ENCODE measurements at places on chromosomes 4 and X.

GRCh38 chrX:63426519-63426918 lies 75.4 kb upstream of the SPIN4 start:
- DNase-seq: no peak

DNA sequence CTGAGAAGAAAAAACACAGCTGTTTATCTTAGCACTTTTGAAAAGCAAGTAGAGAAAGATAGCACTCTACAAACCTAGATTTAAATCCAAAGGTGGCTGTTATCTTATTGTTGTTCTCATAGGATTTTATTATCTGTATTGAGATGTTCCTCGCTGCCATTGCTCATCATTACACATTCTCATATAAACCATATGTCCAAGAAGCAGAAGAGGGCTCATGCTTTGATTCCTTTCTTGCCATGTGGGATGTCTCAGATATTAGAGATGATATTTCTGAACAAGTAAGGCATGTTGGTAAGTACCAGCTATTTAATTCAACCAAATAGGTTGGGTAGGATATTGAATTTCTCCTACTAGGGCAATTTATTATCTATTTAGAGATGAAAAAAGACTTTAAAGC lies 16.4 kb downstream of the TMEM184C start:
- DNase-seq: no peak

DNA sequence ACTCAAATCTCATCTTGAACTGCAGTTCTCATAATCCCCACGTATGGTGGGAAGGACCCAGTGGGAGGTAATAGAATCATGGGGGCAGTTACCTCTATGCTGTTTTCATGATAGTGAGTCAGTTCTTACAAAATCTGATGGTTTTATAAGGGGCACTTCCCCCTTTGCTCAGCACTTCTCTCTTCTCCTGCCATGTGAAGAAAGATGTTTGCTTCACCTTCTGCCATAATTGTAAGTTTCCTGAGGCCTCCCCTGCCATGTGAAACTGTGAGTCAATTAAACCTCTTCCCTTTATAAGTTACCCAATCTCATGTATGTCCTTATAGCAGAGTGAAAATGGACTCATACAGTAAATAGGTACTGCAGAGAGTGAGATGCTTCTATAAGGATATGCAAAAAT lies 1050.6 kb upstream of the GRIA3 start:
- DNase-seq: no peak

DNA sequence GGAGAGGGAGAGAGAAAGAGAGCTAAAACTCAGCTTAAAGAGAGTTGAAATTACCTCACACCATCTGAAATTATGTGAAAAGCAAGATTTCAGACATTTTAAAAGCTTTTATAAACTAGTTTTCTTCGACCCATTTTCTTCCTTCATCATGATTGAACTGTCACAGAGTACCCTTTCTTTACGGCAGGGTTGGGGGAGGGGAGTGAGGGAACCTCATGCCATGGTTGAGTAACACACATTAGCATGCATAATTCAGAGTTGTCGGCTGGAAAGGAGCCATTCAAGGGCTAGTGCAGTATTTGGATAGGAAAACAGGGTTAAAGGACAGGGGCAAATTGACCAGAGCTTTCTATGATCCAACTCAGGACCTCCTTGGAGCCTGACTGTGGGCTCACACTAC lies 46.2 kb downstream of the PCDH19 start:
- no peak for DNase-seq

DNA sequence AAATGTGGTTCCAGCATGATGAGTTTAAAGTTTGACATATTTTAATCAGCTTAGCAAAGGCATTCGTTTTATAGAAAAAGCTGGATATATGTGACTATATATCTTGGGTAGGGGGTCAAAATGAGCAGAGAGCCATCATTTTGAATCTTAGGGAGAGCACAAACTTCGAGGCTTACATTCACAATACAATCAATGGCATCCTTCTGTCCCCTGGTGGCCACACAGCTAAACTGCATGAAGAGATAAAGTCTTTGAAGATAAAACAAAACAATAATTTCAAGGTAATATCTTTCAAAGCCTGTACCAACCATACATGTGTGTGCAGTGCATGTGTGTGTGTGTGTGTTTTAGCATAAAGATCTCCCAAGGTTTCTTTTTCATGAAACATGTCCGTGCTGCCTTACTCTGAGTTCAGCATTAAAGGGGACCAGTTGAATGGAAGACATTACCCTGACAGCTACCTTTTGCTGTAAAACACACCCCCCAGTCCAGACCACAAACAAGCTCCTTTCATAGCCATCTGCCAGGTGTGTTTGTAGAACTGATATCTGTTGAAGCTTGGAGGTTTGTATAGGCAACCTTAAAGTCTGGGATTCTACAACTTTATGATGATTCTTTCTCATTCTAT lies 22.0 kb downstream of the DYNLT3 start:
- no peak for DNase-seq

DNA sequence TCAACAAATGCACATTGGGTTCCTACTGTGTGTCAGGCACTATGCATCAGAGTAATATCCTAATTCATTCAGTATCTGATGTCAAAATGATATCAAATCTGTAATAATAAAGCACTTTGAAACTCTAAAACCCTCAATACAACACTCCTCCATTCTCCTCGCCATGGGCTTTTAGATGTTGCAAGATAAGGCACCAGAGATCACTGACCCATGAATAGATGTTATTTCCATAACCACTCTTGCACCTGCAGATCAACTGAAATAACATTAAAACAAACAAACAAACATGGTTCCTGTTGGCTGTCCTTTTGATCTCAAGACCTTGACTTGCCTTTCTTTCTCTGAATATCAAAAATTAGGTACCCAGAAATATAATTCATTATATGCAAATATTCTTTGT lies 100.2 kb downstream of the MAB21L2 start:
- no peak for DNase-seq

- no peak for DNase-seq
These were observed 208.7 kb downstream of the CHIC2 start for GRCh38 chr4:53855581-53856250.

GRCh38 chr4:26319949-26320537 lies 771 bp upstream of the RBPJ start:
- DNase-seq: no peak

DNA sequence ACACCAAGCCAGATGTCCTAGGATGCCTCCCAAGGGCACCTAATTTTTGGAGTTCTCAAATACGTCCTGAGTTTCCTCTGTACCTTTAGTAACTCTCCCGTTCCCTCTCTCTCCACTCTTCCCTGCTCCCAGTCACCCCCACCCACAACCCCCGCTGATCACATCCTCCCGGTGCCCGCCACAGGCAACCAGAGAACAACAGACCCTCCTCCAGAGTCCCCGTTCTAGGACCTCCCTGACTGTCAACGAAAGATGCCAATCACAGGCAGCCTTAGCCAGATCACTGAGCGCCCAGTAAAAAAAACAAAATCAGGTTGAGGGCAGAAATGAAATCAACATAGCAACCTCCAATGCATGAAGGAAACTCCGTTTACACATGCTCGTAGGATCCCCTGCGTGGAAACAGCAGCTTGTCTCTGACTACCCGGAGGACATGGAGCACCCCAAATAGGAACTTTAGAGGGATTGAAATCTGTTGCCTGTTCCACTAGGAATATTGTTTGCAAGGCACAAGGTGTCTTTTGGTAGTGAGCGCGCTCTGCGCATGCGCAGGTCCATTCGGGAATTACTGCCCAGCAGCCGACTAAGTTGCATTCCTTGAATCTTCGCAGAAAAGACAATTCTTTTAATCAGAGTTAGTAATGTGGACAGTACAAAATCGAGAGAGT lies at the start of gene GABRB1:
TSS of gene GABRB1 (plus strand) at position 557 of the 668 bp plus-strand sequence.
- peak; percentile 58 for DNase-seq

DNA sequence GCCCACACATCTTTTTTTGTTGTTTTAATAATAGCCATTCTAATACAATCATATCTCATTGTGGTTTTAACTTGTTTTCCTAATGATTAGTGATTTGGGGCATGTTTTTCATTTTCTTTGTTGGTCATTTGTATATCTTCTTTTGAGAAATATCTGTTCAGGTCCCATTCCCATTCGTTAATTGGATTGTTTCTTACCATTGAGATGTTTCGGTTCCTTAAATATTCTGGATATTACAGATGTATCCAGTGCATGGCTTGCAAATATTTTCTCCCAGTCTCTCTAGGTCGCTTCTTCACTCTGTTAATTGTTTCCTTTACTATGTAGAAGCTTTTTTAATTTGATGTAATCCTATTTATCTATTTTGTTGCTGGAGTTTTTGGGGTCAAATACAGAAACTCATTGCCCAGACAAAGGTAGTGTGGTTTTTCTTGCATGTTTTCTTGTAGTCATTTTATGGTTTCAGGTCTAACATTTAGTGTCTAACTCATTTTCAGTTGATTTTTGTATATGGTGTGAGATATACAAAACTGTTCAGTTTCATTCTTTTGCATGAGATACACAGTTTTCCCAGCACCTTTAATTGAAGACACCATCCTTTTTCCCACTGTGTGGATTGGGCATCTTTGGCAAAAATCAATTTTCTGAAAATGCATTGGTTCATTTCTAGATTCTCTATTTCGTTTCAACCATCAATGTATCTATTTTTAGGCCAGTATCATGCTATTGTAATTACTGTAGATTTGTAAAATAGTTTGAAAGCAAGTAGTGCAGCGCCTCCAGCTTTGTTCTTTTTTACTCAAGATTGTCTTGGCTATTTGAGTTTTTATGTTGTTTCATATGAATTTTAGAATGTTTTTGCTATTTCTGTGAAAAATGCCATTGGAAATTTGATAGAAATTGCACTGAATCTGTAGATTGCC lies 195.9 kb downstream of the SCFD2 start:
- DNase-seq: no peak

DNA sequence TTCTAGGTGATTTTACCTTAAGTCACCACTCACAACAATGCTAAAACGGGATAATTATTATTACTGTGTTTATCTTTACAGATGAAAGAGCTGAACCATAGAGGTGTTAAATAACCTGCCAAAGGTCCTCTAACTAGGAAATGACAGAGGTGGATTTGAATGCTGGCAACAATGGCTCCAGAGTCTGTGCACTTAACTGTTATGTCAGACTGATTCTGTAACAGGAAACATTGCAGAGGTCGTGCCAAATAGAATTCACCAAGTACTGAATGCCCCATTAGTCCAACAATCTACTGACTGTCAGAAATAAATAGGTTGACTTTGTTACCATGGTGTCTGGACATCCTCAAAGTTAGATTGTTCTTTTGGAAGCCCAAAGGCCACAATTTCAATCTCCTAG lies 20.9 kb upstream of the USP27X start:
- DNase-seq: no peak

DNA sequence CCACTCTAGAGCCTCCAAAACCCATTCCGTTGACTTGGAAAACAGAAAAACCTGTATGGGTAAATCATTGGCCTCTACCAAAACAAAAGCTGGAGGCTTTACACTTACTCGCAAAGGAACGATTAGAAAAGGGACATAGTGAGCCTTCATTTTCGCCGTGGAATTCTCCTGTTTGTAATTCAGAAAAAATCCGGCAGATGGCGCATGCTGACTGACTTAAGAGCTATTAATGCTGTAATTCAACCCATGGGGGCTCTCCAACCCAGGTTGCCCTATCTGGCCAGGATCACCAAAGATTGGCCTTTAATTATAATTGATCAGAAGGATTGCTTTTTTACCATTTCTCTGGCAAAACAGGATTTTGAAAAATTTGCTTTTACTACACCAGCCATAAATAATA lies 60.8 kb downstream of the ZNF732 start:
- no peak for DNase-seq

- no peak for DNase-seq
These were observed 6.4 kb upstream of the HERC3 start for GRCh38 chr4:88585917-88586316.

DNA sequence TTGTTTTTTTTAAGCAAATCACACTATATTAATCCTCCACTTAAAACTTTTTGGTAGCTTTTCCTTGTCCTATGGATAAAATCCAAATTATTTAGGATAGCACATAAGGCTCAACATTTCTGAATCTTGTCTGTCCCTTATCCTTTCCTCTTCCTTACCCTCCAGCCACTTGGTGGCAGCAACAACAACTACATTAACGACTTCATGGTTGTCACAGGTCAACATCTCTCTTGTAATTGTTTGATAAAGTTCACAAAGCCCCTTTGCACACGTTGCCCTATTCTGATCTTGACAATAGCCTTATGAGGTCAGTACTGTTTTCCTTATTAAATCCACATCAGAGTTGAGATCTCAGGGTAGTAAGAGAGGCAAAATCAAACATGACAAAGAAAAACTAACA lies 269.0 kb upstream of the PABPC4L start:
- no peak for DNase-seq

GRCh38 chr4:92305878-92306520 lies 2.2 kb downstream of the GRID2 start:
- DNase-seq: no peak

- no peak for DNase-seq
These were observed 24.2 kb upstream of the SLC2A9 start for GRCh38 chr4:10045481-10045880.

GRCh38 chrX:140599851-140600250 lies 95.0 kb upstream of the SOX3 start:
- no peak for DNase-seq

DNA sequence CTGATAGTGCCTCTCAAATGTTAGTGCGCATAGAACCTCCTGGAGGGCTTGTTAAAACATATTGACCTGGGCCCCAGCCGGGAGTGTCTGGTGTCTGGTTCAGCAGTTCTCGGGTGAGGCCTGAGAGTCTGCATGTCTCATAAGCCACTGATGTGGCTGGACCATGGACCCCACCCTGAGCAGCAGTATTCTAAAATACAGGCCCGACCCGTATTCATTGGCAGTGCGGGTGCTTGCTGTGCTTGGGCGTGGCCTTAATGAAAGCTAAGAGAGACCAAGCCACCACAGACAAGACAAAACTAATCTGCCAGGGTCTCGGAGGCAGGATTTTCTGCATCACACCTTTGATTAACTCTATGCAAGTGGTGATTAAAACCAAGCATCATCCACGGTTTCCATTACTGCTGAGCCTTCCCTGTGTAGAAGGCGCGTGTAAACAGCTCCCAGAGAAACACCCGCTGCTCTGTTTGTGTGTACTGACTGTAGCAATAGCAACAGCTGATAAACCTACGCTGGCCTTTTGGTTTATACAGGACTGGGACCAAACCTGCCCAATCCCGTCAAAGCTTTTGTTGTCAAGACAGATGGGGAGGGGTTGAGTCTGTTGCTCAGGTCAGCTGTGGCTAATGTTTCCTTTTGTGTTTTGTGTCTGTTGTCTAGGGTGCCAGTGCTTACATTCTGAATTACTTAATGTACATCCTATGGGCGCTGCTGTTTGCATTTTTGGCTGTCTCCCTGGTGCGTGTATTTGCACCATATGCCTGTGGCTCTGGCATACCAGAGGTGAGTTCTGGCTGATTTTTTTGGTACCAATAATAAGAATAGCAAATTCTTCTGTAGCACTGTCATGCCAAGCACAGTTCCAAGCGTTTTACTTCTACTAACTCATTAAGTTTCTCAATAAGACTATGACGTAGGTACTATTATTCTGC lies 40.8 kb downstream of the CLCN4 start:
- DNase-seq: no peak
